AG04450 (cell line): ENCODE measurements at places on chromosomes 7 and 10.

GRCh38 chr7:75906991-75907667, 7.8 kb upstream of the POR start:
- no peak for DNase-seq

DNA sequence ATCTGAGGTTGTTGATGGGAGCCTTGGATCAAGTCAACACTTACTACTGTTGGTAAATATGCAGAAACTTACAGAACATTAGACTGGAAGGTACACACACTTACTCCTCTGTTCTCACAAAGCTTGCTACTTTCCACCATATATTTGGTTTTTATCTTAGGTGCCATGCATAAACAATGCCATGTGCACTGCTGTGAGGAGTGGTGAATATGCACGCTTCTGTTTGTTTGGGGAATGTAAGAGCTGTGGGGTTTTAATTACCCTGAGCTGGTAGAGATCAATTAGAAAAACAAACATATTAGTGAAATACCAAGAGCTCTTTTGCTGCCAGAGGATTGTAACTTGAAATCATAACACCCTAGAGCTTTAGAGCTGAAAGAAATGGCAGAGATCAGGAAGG, 79.8 kb upstream of the ARID5B start:
- no peak for DNase-seq

DNA sequence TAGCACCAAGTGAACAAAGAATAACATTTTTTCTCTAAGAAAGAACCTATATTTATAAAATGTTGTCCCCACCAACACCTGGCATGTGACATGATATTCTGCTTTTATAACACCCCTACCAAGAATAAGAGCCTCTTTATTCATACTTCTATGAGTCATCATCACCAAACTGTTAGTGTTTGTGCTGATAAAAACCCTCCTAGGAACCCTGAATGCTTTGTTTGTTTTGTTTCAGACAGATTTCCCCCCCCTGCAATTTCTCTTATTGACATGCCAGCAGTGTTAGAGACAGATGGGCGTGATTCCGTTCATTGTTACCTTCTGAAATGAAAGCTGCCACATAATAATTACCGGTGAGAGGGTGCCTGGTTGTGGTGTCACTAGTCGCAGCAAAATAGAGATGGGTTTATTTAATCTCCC, 651.1 kb downstream of the SORCS1 start:
- no peak for DNase-seq

DNA sequence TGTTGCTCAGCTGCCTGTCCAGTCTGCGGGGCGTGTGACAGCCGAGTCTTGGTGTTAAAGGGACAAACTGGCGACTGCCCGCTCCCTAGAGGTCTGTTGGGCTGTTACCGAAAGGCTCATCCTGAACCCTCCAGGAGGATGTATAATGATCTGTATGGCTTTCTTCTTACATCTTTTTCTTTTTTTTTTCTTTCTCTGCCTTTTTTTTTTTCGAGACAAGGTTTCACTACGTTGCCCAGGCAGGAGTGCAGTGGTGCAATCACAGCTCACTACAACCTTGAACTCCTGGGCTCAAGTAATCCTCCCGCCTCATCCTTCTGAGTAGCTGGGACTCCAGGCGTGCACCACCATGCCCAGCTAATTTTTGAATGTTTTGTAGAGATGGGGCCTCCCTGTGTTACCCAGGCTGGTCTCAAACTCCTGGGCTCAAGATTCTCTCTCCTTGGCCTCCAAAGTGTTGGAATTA, 857 bp downstream of the INTS15 start:
- DNase-seq = no peak

DNA sequence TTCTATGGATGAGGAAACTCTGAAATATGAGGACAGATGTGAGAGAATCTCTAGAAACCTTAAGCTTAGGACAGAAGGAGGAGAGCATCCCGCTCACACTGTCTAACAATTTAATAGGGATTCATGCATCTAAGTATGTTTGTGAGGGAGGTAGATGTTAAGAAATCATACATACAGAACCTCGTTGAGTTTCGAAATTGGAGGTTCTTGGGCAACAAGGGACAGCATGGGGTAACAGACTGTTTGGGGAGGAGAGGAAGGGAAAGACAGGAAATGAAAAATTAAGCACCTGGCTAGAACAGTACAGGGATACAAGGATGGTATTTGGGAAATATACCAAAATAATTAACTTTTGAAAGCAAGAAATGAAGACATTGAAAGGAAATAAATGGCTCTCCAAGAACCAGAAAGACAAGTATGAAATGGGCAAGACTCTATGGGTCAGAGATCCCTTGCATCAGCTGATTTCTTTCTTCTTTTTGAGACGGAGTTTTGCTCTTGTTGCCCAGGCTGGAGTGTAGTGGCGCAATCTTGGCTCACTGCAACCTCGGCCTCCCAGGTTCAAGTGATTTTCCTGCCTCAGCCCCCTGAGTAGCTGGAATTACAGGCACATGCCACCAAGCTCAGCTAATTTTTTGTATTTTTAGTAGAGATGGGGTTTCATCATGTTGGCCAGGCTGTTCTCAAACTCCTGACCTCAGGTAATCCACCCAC, 207.9 kb downstream of the CTNNA3 start:
- no peak for DNase-seq

GRCh38 chr7:120060281-120060680, 212.7 kb upstream of the KCND2 start:
- DNase-seq = no peak

GRCh38 chr7:4108951-4109350, 573.1 kb upstream of the FOXK1 start:
- DNase-seq = no peak

DNA sequence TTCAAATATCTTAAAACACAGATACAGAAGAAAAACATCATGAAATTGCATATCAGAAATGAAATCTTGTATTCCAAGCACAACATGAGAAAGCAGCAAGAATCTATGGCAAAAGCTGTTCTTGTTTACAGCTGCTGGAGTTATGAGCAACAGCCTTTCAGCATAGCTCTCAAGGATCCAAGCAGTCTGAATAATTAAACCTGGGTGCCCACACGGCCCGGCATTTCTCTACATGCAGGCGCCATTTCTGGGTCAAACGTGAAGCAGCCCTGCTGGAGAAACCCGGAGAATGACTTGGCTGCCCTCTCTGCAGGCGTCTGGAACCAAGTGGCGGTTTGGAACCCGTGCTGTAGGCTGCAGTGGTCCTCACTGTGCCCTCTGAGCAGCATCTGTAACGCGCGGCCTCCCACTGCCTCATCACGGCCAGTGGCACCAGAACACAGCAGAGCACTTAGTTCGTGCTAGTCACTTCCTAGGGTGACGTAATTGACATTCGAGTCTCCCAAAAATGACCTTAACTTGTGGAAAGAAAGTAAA, 213.0 kb downstream of the TCERG1L start:
- DNase-seq = no peak

DNA sequence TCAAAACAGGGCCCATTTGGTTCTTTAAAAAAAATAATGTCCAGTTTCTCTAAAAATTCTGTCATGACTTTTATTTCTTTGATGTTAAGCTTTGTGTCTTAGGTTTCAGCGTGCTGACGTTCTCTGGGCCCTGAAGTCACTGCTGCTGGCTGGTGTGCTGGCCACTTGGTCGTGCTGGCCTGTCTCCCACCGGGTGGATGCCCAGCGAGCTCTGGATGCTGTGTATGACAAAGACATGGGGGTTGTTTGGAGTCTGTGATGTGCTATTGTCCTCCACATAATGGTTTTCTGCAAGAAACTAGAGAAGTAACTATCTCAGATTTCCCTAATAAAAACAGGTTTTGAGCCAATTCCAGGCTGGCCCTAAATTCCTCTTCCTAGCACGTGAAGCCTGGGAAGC, 9.5 kb upstream of the IDI2 start:
- DNase-seq = no peak
